ENCODE measurements at places on chromosomes 3 and 15. TPM values are rescaled to one million over a fixed set of nuclear protein-coding genes. Genes with fewer than 3 reads are reported as not detected.

The WDR5B gene
- total RNA-seq: 6.6 TPM

The ECE2 gene
- total RNA-seq: not detected

The TGM4 gene
- total RNA-seq: not detected

The RAB11A gene
- total RNA-seq: 121 TPM

The TMEM212 gene
- 0.17 TPM for total RNA-seq

The KLHL6 gene
- total RNA-seq: 2.9 TPM

The CAND2 gene
- total RNA-seq: 1.5 TPM

The VEPH1 gene
- 5.1 TPM for total RNA-seq
